ENCODE measurements at places on chromosomes 11 and 22. TPM values are rescaled to one million over a fixed set of nuclear protein-coding genes. Genes with fewer than 3 reads are reported as not detected.

Gene SHANK3
- total RNA-seq, result 15.2 TPM

Gene HSPB2
- total RNA-seq, result not detected

Gene CRACR2B
- total RNA-seq, result 2.7 TPM

Gene ADM2
- total RNA-seq, result 1.7 TPM

Gene KCNJ1
- not detected for total RNA-seq

GRCh38 chr22:30040499-30041260 lies 39.6 kb upstream of the HORMAD2 start:
- H3K27ac ChIP-seq, result peak overlapping the region; percentile 93
- DNase-seq, result no peak
- no peak overlapping the region for H3K4me3 ChIP-seq
- no peaks in the 10 kb centered on the region for H3K36me3 ChIP-seq
- H3K27me3 ChIP-seq, result no peaks in the 10 kb centered on the region

GRCh38 chr22:43554259-43554636 lies 142.4 kb downstream of the MPPED1 start:
- H3K27ac ChIP-seq, result no peak overlapping the region
- peaks cover 3% of the 10 kb centered on the region for H3K27me3 ChIP-seq
- peaks cover 5% of the 10 kb centered on the region for H3K4me1 ChIP-seq
- H3K4me3 ChIP-seq, result no peak overlapping the region
- peaks cover 11% of the 10 kb centered on the region for H3K36me3 ChIP-seq
- no peak for DNase-seq

DNA sequence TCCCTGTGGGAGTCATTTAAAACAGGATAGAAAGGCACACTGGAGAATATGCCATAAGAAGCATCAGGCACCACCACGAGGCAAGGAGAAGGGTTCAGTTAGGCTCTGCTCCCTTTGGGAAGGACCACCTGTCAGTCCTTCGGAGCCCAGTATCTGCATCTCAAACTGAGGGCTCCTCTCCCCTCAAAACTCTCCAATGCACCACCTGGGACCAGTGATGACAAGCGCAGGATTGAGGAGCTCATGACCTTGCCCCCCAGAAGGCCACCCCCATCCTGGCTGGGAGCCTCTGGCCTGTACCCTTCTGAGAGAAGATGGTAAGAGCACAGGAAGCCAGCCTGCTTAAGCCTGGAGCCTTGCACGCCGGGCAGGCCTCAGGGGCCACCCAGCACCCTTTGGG lies 39.4 kb downstream of the OPCML start:
- no peak overlapping the region for H3K4me3 ChIP-seq
- DNase-seq, result no peak
- H3K27ac ChIP-seq, result no peak overlapping the region
- peaks cover 20% of the 10 kb centered on the region for H3K4me1 ChIP-seq

DNA sequence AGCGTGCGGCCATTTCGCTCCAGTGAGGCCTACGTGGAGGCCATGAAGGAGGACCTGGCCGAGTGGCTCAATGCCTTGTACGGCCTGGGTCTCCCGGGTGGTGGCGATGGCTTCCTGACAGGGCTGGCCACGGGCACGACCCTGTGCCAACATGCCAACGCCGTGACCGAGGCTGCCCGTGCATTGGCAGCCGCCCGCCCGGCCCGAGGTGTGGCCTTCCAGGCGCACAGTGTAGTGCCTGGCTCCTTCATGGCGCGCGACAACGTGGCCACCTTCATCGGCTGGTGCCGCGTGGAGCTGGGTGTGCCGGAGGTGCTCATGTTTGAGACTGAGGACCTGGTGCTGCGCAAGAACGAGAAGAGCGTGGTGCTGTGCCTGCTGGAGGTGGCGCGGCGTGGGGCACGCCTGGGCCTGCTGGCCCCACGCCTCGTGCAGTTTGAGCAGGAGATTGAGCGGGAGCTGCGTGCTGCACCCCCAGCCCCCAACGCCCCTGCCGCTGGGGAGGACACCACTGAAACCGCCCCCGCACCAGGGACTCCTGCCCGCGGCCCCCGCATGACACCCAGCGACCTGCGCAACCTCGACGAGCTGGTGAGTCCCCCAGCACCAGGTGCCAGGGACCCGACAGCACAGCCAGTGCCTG lies 1.8 kb downstream of the GAS2L1 start:
- H3K4me3 ChIP-seq, result peak overlapping the region; percentile 66
- no peaks in the 10 kb centered on the region for H3K36me3 ChIP-seq
- no peak overlapping the region for H3K27ac ChIP-seq
- H3K4me1 ChIP-seq, result peaks cover 20% of the 10 kb centered on the region
- no peak for DNase-seq
- peaks cover 14% of the 10 kb centered on the region for H3K27me3 ChIP-seq

GRCh38 chr11:125945797-125946520 lies at the start of gene VSIG10L2:
Gene VSIG10L2 (plus strand): TSS chr11:125946044. CDS start chr11:125946056, 12 bp downstream.
- no peak for DNase-seq
- no peak within 1 kb of the TSS for H3K4me3 ChIP-seq
- H3K4me1 ChIP-seq, result peaks cover 6% of the 10 kb centered on the region
- H3K27ac ChIP-seq, result no peak within 1 kb of the TSS
- H3K27me3 ChIP-seq, result peaks cover 25% of the 10 kb centered on the region

DNA sequence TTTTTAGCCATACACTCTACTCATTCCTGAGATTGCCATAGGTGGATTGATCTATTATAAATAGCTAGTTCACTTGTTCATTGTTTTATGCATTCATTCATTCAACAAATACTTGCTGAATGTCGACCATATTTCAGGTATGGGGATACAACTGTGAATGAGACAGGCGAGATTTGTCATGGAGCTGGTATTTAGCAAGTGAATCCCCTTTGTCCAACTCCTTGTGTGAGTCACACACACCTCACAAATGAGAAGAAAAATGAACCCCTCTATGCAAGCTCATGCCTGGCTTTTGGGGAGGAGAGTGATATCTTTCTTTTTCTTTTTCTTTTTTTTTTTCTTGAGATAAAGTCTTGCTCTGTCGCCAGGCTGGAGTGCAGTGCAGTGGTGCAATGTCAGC lies 1.8 kb upstream of the AMPD3 start:
- peaks cover 75% of the 10 kb centered on the region for H3K27me3 ChIP-seq
- H3K4me1 ChIP-seq, result peaks cover 19% of the 10 kb centered on the region
- H3K4me3 ChIP-seq, result no peak overlapping the region
- no peak for DNase-seq
- no peak overlapping the region for H3K27ac ChIP-seq
- H3K36me3 ChIP-seq, result no peaks in the 10 kb centered on the region

GRCh38 chr22:36467042-36467810 lies 14.2 kb downstream of the TXN2 start:
- H3K27ac ChIP-seq, result peak overlapping the region; percentile 43
- peaks cover 4% of the 10 kb centered on the region for H3K4me1 ChIP-seq
- no peak overlapping the region for H3K4me3 ChIP-seq
- H3K27me3 ChIP-seq, result no peaks in the 10 kb centered on the region
- DNase-seq, result no peak

DNA sequence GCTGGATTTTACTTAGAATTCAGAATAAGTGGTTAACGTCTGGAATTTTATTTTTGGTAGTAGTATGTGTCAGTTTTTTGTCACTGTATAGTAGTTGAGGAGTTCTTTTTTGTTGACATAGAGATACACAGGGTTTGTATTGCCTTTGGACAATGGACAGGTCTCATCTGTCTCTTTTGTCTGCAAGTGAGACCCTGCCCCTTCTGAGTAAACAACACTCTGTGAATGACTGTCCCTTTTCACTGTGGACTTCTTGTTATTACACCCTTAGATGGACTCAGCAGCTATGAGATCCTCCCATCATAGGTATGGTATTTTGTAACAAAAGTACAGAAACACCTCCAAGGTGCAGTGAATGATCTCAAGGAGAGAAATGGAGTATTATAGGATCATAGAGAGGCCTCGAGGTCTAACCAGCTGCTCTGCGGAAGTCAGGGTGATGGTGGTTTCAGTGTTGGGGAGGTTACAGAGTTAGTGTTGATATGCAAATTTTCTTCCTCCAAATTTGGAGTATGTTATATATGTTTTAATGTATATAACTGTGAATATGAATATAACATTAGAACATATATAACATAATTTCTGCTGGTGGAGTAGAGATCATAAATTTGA lies 7.8 kb downstream of the PPP6R3 start:
- no peaks in the 10 kb centered on the region for H3K27me3 ChIP-seq
- DNase-seq, result no peak
- no peak overlapping the region for H3K4me3 ChIP-seq

DNA sequence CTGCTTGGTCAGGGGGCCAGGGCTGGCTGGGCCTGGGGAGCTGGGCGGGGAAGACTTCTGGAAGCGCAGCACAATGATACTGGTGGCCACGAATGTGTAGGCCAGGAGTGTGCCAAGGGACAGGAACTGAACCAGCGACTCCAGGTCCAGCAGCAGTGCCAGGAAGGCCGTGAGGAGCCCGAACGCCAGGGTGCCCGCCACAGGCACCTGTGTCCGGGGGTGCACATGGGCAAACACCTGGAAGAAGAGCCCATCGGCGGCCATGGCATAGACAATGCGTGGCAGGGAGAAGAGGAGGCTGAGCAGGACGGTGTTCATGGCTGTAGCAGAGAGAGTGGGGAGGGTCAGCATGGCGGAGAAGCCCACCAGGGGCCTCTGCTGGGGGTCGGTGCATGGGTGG lies 2.3 kb downstream of the SLC7A4 start:
- DNase-seq, result no peak
- H3K27ac ChIP-seq, result peak overlapping the region; percentile 43
- H3K4me3 ChIP-seq, result peak overlapping the region; percentile 27
- H3K27me3 ChIP-seq, result no peaks in the 10 kb centered on the region
- H3K4me1 ChIP-seq, result peaks cover 20% of the 10 kb centered on the region

DNA sequence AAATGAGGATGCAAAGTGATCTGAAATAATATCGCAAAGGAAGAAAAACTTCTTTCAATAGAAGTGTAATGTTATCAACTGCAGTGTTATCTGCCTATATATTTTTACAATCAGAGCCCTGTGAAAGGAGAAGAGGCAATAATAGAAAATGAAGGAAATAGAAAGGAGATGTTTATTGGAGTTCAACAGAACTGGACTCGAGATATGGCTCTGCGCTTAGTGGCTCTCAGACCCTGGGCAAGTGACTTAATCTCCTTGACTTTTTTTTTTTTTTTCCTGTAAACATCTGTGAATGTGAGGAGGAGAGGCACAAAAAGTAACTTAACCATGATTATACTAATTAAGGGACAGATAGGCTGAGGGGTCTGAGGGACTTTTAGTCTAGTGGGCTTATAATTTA lies 18.9 kb downstream of the CNTF start:
- H3K27ac ChIP-seq, result no peak overlapping the region
- H3K27me3 ChIP-seq, result peaks cover 4% of the 10 kb centered on the region
- DNase-seq, result no peak
- no peaks in the 10 kb centered on the region for H3K36me3 ChIP-seq

- H3K4me1 ChIP-seq, result peaks cover 30% of the 10 kb centered on the region
- no peak overlapping the region for H3K27ac ChIP-seq
- H3K4me3 ChIP-seq, result no peak overlapping the region
- DNase-seq, result no peak
- no peaks in the 10 kb centered on the region for H3K27me3 ChIP-seq
These were observed 477.9 kb downstream of the MIAT start for GRCh38 chr22:27135031-27135981.

- no peak overlapping the region for H3K4me3 ChIP-seq
- no peak overlapping the region for H3K27ac ChIP-seq
- DNase-seq, result no peak
- H3K27me3 ChIP-seq, result peaks cover 2% of the 10 kb centered on the region
- H3K36me3 ChIP-seq, result no peaks in the 10 kb centered on the region
These were observed 3.7 kb upstream of the APLNR start for GRCh38 chr11:57240757-57241156.

GRCh38 chr11:76801736-76802135 lies 18.6 kb downstream of the TSKU start:
- H3K27ac ChIP-seq, result no peak overlapping the region
- no peaks in the 10 kb centered on the region for H3K36me3 ChIP-seq
- DNase-seq, result no peak
- peaks cover 19% of the 10 kb centered on the region for H3K4me1 ChIP-seq
- peaks cover 2% of the 10 kb centered on the region for H3K27me3 ChIP-seq

GRCh38 chr11:102940714-102941588 lies 14.6 kb downstream of the MMP13 start:
- no peak overlapping the region for H3K4me3 ChIP-seq
- DNase-seq, result peak; percentile 38
- H3K27ac ChIP-seq, result no peak overlapping the region

DNA sequence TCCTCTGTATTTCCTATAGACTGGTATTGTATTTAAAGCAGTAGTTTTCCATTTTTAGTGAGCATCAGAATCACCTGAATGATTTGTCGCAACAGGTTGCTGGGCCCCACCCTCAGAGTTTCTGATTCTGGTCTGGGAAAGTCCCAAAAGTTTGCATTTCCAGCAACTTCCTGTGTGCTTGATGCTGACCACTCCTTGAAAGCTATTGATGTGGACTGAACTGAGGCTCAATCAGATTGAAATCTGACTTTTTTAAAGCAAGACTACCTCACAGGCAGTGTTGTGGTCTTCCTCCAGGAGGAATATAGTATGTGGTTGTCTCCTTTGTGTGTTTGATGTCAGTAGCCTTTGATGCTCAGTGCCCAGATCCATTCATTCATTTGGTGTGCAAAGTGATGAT lies 17.2 kb upstream of the MPZL2 start:
- no peaks in the 10 kb centered on the region for H3K36me3 ChIP-seq
- H3K4me3 ChIP-seq, result no peak overlapping the region
- no peak overlapping the region for H3K27ac ChIP-seq

GRCh38 chr22:35454416-35455054 lies 54.6 kb downstream of the MCM5 start:
- peaks cover 4% of the 10 kb centered on the region for H3K36me3 ChIP-seq
- H3K27ac ChIP-seq, result no peak overlapping the region
- H3K4me1 ChIP-seq, result peaks cover 23% of the 10 kb centered on the region
- DNase-seq, result no peak
- no peak overlapping the region for H3K4me3 ChIP-seq

GRCh38 chr22:20927940-20928572 lies 10.8 kb downstream of the CRKL start:
- no peak for DNase-seq
- H3K4me3 ChIP-seq, result no peak overlapping the region
- H3K27ac ChIP-seq, result no peak overlapping the region
- peaks cover 7% of the 10 kb centered on the region for H3K36me3 ChIP-seq

DNA sequence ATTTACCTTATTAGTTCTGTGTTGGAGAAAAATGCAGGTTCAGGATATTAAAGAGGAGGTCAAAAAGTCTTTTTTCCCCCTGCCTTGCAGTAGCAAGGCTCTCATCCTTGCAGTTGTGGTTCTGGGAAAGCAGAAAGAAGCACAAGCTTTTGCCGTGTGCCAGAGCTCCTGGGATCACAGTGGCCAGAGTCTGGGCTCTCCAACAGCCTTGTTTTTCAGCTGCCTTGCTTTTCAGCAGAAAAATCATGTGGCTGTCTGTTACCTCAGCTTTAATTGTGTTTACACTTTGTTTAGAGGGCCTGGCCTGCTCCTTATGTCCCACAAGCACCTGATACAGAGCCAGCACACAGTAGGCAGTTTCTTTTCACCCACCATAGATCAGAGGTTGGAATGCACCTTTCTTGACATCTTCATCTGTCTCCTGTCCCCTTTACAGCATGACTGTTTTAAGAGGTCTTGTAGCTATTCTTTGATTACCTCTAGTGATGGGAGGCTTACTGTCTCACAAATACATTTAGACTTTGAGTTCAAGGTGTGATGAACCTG lies 67.5 kb downstream of the TEAD1 start:
- no peak overlapping the region for H3K4me3 ChIP-seq
- peaks cover 36% of the 10 kb centered on the region for H3K4me1 ChIP-seq
- DNase-seq, result no peak
- H3K27me3 ChIP-seq, result no peaks in the 10 kb centered on the region
- no peak overlapping the region for H3K27ac ChIP-seq
- no peaks in the 10 kb centered on the region for H3K36me3 ChIP-seq

All from neural crest cell (in vitro differentiated cells).